WERI-Rb-1 (cell line): ENCODE measurements at places on chromosomes 3 and 15.

GRCh38 chr3:194905696-194906095 lies 220.0 kb downstream of the FAM43A start:
- no peak for DNase-seq

- no peak for DNase-seq
Observed at GRCh38 chr3:117606866-117607265, 897.3 kb downstream of the TUSC7 start.

GRCh38 chr3:79018671-79019136 lies 749.1 kb downstream of the ROBO1 start:
- peak; percentile 36 for DNase-seq

DNA sequence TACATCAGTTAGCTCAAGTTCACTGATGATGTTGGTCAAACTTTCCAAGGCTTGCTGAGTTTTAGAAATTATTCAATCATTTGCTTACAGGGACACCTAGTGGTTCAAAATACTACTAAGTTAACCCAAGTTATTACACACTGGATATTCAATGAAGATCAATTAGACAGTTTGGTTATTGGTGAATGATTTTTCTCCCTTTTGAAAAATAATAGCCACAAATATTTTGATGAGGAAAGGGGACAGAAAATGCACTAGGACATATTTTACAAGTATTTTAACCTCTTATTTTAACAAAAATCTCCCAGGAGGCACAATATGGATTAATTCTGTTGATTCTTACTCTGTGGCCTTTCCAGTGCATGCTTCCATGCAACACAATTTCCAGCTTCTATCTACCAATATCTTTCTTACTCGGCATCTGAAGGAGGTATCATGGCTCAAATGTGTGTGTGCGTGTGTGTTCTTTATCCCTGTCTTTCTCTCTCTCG lies 20.1 kb upstream of the GOLGA6L2 start:
- no peak for DNase-seq

DNA sequence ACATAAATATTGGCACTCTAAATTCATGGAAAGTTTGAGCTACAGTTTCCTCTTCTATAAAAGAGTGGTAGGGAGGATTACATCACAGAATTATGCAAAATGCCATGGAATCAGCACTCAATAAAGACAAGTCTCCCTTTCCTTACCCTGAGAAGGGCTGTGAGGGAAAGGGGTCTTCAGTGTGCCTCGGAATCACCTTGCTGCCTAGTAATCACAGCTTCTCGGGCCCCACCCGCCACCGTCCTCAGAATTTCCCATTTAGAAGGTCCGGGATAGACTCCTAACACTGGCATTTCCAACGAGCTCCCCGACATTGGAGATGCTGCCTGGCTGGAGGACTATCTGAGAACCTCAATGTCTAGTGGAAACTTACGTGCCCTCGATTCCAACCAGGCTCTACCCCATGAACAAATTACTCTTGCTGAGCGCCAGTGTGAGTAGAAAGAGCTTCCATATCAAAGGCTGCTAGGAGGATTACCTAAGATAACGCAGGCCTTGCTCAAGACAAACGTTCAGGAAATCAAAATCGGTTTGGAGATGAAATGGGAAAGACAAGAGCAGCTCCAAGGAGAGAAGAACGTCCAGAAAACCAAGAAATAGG lies 92.1 kb upstream of the CHD2 start:
- DNase-seq = no peak

DNA sequence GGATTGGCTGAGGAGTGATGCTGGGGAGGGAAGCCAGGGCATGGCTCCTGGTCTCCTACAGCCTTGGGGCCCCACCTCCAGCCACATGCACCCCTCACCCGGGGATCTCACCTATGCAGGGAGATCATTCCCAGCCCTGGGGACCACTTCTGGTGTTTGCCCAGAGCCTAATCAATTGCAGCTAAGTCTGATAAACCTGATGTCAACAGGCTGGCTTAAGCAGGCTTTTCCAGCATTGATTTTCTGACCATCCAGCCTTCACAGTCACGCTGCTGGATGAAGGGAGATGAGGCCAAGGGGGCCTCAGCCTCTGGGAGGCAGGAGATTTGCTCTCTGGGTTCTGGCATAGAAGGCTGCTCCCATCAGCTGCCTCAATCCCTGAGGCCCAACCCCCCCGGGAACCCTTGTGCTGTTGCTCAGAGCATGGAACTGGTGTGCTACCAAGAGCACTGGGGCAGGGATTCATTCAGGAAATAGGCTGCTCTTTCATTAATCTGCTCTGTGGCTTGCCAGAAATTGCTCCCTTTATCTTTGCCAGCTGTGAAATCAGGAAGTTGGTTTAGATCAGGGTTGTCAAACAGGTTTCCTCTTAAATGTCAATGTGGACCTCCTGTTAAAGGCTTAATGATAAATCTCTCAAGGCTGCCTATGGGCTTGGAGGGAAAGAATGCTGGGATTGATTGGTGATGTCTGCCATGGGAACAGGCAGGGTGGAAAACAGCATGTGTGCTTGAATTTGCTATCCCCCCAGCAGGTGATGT lies 19.0 kb downstream of the FAM3D start:
- peak; percentile 80 for DNase-seq

DNA sequence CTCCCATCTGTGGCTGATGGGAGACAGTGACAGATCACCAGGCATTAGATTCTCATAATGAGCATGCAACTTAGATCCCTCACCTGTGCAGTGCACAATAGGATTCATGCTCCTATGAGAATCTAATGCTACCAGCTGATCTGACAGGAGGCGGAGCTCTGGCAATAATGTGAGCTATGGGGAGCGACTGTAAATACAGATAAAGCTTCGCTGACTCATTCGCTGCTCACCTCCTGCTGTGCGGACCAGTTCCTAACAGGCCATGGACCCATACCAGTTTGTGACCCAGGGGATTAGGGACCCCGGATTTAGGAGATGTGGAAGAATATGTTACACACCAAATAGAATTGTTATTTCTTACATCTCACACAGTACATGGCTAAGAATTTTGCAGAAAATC lies 6.7 kb downstream of the ARGFX start:
- DNase-seq = peak; percentile 60

DNA sequence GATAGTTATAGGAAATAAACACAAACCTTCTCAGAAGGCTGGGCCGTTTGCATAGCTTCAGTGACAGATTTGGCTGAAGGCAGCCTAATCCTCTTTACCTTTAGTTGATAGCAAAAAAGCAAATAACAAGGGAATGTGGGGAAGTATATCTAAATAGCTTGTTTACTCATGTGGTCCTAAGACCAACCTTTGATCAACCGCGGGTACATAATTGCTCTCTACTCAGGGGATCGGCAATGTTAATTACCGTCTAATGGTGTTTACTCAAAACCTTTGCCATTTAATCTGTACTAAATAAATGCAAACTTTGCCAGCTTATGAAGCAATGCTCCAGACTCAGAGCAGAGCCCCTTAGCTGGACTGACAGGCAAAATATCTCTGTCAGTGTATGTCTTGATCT lies 51.6 kb downstream of the EIF3J start:
- no peak for DNase-seq

DNA sequence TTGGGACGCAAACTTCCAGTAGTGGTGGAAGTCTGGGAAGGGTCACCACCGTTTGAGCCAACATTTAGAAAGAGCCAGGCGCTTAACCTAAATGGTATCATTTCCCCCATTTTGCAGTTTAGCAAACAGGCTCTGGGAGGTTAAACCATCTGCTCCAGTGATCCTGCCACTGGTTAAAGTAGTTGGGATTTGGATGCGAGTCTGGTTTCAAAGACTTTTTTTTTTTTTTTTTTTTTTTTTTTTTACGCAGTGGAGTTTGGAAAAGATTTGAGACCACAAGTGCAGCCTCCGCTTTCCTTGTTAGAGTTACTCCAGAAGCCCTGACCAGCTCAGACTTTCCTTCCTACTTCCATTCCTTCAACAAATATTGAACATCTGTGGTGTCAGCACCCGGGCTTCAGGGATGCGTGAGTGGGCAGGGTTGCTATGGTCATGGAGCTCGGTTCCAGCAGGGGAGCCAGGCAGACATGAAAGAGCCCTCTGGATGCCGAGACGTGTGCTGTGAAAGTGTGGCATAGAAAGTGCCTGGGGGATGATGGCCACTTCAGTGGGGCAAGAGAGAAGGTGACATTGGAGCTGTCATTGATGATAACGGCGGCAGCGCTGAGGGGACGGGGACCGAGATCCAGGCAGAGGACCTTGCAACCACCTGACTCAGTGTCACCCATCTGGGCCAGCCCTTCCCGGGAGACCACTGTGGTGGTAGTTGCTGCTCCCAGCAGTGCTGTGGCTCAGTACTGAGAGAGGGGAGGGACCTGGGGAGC lies 1.1 kb upstream of the RNU6-1 start:
- DNase-seq = peak; percentile 46

- DNase-seq = no peak
Observed at GRCh38 chr15:95043933-95044313, 812.6 kb downstream of the MCTP2 start.

DNA sequence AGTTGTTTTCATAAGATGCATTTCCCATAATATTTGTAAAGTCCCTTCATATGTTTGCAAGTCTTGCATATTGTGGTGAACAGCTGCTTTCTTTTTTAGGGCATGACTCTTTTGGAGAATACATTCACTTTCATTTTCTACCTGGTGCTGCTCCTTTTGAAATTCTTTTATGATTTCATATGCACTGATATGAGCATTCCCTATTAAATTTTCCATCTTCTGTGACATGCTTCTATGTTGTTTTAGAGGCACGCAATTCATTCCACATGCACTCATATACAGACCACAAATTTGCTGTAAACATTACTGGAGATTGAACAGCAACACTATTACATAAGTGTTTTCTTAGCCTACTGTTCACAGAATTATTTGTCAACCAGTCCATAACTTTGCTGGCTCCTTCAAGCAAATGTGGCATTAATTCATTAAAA lies 92.8 kb upstream of the TNFSF10 start:
- no peak for DNase-seq

DNA sequence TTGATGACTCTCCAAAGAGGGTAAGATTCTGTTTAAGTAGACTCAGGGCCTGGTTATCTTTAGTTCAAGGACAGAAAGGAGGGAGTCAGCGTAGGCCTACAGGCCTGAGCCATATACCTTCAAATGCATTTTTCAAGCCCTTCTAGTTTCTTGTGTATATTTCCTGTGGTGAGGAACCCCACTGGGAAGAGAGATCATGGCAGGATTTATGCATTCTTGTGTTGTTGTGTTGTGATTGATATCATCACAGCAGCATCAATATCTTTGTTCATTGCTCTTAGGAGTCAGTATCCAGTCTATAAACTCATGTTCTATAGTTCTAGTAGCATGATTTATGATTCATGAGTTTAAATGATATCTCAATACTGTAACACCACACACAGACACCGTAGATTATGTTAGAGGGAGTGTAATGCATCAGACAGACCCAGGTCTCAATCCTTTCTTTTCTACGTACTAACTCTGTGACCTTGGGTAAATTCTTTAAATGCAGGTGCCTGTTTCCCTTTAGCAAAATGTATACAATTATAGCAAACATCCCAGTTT lies 427.5 kb downstream of the PDCD6IP start:
- no peak for DNase-seq

DNA sequence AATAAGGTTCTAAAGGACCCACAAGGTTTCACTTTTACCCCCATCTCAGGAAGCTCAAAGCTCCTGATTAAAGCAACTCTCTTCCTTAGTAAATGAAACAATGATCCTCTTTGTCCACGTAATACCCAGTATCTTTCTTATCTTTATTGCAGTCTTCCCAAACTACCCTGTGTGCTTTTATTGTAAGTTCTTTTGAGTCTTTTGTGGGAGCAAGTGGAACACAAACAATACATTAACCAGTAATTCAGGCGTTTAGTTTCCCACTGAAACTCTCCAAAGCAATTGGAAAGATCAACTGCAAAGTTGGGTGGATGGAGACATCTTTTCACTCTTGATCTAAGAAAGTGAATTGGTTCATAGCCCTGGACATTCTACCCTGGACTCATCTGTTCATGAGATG lies 240.0 kb downstream of the ZNF621 start:
- no peak for DNase-seq

- no peak for DNase-seq
Observed at GRCh38 chr15:40428185-40428584, 12.6 kb upstream of the BAHD1 start.

DNA sequence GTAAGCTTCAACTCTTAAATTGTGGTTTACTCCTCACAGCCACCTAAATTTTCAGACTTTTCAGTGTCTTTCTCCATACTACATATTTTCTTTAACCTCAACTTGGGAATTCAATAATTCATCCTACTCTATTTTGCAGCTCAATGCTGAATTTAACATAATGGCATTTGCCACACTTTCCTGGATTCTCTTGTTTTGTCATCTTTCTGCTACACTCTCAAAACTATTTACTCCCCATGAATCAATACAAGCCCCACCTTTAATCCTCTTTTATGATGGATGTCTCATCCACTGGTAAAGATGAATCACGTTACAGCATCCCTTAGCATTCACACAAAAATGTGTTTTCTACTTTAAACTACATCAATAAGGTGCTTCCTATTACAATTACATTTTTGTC lies 19.6 kb upstream of the CHMP2B start:
- DNase-seq = no peak

DNA sequence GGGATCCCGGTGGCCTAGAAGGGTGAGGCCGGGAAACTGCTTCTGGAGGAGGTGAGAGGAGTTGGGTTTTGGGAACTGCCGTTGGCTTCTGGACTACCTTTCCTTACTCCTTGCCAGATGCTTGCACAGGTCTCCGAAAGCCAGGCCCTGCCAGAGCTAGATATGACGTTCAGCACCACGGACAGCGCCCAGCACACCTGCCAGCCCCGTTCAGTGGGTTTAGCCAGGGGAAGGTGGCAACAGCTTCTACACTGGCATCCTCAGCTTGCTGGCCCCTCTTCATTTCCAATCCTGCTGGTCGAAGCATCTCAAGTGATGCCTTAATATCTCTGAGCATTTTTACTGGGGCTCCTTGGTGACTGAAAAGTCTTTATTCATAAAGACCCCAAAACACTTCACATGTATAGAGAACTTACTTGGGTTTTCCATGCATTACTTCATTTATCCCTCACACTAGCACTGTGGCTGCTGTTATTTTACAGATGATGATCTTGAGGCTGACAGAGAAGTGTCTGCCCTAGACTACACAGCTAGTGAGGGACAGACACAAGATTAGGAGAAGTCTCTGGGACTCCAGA lies 21.9 kb downstream of the HCN4 start:
- no peak for DNase-seq

- no peak for DNase-seq
Observed at GRCh38 chr3:34174740-34175139, 376.3 kb downstream of the PDCD6IP start.

DNA sequence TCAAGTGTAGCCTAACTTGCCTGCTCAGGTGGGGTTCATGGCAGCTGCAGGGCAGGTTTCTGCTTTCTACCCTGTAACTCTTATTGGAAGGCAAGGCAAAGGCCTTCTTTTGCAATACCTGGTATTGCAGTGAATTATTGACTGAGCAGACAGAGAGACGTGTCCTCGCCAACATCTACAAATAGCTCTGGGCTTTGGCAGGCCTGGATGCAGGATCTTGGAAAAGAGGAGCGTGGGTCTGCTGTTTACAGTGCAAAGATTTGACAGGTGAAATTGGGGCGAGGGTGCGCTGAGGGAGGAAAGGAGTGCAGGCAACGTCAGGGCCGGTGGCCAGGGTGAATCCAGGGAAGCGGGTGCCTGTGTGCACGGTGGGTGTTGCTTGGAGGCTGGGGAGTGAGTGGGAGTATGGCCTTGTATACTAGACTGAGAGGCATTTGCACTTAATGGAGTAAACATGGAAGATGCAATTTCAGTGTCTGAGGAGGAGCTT lies 44.5 kb downstream of the ST6GAL1 start:
- DNase-seq = no peak
